ENCODE measurements at places on chromosomes 2 and 18.
A peak's percentile ranks its signal among the peaks of the same experiment; 100 is the strongest.

- no peak for DNase-seq
Observed at GRCh38 chr2:217142649-217143266, 282.9 kb upstream of the TNP1 start.

- no peak for DNase-seq
Observed at GRCh38 chr2:235824331-235824730, 330.5 kb downstream of the AGAP1 start.

DNA sequence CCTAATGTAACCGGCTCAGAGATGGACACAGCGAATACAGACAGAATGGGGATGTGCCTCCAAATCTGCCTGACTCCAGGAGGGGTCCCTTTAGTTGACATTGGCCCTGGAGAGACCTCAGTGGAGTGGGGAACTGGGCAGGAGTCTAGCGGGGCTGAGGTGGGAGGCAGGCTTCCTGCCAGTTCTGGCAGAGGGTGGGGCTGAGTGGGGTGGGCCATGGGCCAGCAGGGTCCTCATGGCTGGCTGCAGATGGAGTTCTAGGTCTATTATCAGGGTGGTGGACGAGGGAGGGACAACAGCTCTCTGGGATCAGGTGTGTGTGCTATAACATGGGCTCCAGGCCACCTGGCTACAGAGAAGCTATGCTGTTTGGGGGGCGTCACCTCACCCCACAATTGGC lies 21.1 kb downstream of the PROC start:
- DNase-seq: no peak

- no peak for DNase-seq
Observed at GRCh38 chr2:31004257-31004656, 134.0 kb downstream of the GALNT14 start.

- DNase-seq: no peak
Observed at GRCh38 chr2:111694700-111695101, 189.3 kb downstream of the ANAPC1 start.

GRCh38 chr18:63378919-63379638 lies 12.1 kb upstream of the KDSR start:
- DNase-seq: no peak

GRCh38 chr2:100831831-100832230 lies 11.9 kb downstream of the NPAS2 start:
- DNase-seq: no peak

DNA sequence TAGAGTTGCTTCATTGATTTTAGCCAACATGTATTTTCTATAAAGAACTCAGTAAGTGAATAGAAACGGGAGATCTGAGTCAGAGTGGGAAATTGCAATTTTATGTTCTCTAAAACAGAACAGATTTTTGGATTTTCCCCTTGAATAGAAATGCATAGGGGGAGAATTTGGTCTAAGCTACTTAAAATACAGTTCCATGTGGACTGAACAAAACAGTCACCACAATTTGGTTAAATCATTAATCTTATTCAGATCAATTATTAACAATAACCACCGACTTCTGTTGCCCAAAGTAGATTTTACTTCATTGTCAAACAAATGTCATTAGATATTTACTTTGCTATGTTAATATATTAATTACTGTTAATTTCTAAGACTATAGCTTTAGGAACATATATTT lies 107.7 kb downstream of the SCG2 start:
- no peak for DNase-seq

DNA sequence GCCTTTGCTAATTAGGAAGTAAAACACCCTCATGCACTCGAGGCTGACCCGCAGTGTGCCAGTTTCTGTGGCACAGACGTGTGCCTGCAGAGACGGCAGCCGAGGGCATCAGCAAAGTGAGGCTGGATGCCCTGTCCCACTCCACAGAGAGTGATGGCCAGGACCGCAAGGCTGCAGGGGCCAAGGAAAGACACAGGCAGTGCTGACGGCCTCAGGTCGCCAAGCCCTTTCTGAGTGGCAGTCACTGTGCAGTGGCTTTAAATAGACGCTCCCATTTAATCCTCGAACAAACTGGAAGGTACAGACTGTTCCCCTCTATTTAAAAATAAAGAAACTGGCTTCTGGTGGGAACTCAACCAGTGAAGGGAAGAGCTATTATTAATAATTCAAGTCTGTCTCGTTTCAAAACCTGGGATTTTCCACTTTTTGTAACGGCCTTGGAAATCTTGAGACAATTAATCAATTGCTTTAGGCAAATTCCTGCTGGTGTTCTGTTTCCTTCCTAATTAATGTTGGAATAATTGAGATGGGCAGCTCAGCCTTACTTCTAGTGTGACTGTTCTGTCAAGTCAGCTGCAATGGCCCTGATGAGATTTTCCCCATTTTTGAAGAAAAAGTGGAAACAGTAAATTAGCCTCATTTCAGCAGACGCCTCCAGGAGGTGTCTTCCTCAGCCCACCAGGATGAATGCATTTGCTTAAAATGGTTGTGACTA lies 644.6 kb upstream of the RAB6C start:
- no peak for DNase-seq

DNA sequence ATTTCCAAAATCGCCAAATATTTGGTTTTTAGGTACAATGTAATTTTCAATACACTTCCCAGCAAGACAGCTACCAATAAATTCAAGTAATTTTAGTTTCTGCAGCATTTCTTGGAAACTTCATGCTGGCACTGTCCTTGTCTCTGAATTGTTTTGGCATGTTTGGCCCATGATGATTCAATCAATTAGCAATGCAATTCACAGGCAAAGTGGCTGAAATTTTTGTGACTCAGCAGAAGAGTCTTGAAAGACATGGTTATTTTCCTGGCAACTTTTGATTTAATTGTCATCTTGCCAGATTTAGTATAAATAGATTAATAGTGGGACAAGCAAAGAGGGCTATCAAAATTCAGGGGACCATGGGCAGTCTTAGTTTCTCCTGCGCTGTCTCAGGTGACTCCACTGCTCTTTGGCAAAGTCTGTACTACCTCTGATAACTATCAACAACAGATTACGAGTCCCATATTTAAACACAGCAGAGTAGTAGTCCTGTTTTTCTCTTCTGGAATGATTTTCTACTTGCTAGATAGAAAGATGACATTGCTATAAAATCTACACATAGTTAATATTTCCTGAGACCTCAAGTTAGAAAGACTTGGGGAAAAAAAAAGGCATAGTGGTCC lies 88.9 kb upstream of the CYP26B1 start:
- no peak for DNase-seq

DNA sequence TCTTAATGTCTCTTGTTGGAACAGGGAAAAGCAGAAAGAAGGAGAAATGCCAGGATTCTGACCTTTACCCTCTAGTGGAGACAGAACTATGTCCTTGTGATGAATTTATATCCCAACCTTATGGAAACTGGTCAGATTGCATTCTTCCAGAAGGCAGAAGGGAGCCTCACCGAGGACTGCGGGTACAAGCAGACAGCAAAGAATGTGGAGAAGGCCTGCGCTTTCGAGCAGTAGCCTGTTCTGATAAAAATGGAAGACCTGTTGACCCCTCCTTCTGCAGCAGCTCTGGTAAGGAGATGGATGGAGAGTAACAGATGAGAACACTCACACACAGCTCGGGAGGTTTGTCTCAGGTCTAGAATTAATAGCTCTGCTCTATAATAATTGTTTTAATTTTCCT lies 552.7 kb upstream of the HNMT start:
- no peak for DNase-seq

- DNase-seq: peak; percentile 73
Observed at GRCh38 chr2:120108049-120108448, 95.2 kb downstream of the EPB41L5 start.

DNA sequence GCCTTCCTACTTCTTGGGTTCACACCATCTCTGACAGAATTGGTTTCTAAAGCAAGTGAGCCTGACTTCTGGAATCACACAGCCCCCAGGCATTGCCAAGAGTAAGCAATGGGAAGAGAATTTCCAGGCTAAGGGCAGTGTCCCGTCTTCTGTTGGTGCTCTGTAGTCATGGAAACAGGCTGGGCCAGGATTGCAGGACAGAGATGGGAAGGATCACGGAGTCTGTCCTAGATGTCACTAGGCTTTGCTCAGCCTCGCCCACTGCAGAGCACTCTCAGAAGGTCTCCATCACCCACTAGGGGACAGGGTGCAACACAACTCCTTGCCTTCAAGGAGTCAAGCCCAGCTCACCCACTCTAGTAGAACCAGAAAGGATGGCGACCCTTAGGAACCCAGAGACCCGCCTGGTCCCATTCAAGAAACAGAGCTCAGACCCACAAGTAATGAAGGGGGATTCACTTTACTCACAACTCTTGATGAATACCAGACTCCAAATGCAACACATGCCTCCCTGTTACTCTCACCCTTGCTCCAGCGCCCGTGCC lies 48.6 kb upstream of the TEX51 start:
- DNase-seq: no peak

DNA sequence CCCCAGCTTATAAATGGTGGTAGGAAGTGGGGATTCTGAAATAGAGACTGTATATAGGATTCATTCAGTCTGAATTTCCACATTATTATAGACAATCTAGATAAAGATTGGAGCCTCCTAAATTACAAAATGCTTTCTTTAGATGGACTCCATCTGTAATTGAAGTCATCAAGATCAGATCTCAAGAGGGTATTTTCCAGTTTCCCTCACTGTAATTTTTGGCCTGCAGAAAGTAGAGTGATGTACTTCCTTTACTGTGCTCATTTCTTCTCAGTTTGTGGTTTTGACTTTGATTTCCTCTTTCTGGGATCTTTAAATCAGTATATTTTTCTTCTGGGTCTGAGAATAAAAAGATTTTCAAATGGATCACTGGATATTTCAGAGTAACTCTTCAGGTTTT lies 7.2 kb downstream of the BABAM2 start:
- no peak for DNase-seq

- DNase-seq: no peak
Observed at GRCh38 chr2:21772624-21773023, 648.9 kb downstream of the TDRD15 start.

- no peak for DNase-seq
Observed at GRCh38 chr2:113760400-113760799, 4.0 kb upstream of the SLC35F5 start.

DNA sequence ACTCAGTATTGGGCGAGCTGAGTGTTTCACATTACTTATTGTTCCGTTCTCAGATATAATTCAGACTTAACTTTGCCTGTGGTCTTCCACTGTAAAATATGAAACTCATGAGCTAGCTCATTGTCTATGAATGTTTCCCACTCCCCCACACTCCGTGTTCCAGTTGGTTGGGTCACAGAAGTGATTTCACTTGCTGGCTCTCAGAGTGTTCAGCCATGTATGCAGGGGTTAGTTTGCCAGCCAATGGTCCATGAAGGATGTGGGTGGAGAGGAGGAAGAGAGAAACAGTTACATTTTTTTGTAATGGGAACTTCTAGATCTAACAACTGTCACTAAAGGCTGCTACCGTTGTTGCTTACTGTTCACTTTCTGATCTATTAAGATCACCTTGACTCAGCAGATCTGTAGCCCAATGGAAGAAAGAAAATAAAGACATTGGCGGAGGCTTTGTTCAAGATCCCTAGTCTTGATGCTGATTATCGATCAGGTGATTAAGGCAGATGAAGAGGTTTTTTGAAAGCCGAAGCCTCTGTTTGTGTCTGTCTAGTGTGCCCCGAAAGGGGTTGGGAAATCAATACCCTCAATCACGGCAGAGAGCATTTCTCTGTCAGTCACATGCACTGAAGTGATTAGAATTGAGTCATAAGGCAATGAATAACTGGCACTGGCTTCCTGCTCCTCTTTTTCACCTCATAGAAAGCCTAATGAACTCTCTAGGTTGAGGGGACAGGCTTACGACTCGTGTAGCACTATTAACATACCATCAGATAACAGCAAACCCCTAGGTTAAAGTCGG lies 279.7 kb upstream of the FIGN start:
- no peak for DNase-seq

GRCh38 chr2:218327451-218328210 lies 29.0 kb upstream of the CATIP start:
- no peak for DNase-seq

DNA sequence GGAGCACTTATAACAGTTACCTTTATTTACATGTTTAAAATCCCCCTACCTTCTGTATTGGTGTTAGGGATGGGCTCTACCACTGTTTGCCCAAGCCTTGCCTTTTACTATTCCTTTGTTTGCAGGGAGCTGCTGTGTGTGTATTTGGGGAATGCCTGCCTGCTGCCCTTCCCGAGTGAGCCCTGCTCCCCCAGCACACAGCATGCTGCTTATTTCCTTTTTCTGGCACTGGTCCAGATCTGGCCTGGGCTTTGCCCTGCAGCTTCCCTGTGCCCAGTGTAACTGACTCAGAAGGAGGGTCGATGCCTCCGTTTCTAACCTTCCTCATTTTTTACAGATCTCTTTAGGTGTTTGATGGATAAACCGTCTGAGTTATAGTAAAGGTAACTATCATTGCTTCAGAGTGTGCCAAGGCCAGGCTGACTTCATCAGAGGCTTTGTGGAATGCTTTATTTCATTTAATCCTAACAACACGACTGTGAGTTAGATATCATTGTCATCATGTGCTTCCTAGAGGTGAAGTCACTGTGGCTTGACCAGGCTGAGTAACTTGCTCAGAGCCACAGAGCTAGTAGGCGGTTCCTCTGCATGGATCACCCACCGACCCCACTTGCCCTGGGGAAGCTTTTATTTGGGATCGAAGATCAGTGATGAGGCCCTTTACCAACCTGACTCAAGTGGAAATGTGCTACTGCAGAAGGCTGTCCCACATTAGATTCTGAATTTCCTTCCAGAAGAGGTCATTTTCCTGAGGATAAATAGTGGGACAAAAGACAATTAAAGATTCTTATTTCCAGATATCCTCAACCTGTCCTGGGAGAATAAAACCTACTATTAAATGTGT lies 238.8 kb downstream of the ZNF407 start:
- peak; percentile 71 for DNase-seq

GRCh38 chr2:144354953-144355352 lies 165.0 kb downstream of the ZEB2 start:
- DNase-seq: no peak

DNA sequence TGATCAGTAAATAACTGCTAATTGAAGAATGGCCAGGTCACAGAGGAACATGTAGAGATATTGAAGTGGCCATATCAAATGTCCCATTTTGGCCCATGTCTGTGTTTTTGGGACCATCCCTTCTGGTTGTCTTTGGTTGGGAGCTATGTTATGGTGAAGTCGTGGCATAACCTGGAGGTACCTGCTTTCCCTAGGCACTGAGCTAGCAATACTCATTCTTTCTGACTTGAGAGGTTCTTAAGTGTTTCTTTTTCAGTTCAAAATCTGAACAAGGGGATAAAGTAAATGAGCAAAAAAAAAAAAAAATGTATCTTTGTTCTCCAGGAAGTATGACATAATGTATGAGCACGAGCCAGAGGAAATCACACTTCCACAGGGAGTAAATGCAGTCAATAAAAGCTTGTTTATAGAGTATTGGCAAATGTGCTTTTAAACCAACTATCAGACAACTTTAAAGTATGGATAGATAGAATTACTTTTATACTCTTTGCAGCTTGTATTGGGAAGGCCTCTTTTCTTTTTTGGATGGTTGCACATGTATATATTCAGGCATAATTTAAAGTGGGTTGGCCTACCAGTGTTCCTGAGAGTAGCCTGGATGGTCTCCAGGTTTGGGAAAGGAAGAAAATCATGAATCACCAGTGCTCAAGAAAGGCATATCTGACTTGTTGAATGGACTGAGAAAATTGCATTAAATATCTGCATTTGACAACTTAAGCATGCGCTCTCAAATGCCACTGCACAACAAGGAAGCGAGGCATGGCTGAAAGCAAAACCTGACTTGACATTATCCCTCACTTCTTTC lies 125.0 kb downstream of the SPHKAP start:
- DNase-seq: no peak

GRCh38 chr2:15664273-15665066 lies 72.8 kb downstream of the DDX1 start:
- no peak for DNase-seq

GRCh38 chr2:65746931-65747675 lies 314.7 kb upstream of the SPRED2 start:
- no peak for DNase-seq

- DNase-seq: no peak
Observed at GRCh38 chr2:95328358-95329125, 31.4 kb downstream of the KCNIP3 start.

Measured in NCI-H1105 (cell line).